ENCODE measurements at places on chromosomes 6 and 20.

DNA sequence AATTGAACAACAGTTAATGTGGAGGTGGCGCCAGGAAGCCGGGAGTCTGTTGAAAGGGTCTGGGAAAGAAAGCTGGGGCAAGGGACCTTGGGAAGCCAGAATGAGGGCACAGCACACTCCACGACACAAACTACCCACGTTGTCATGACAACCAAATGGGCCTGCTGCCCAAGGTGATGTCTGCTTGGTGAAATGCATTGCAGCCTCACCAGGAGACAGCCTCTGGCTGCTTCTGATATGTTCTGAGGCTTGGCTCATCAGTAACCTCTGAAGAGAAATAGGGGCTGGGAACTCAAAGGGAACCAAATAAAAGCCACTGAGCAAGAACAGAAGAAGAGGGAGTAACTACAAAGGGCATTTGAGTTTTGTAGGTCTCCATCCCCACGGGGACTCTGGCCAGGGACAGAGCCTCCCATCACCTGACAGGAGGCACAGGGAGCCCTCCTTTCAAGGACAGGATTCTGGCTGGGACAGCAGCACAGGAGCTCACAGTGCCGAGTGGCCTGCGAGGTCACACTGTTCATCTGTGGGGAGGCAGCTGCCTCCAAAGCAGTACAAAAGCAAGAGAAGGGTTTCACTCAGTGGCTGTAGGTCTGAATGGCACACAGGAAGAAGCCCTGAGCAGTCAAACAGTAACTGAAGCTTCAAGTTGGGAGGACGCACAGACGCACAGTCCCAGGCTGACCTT is 44.6 kb upstream of the KCNK16 start:
- H3K4me1 ChIP-seq = no peaks in the 10 kb centered on the region
- no peak overlapping the region for H3K27ac ChIP-seq
- peaks cover 4% of the 10 kb centered on the region for H3K27me3 ChIP-seq
- no peak for DNase-seq
- no peaks in the 10 kb centered on the region for H3K36me3 ChIP-seq

GRCh38 chr6:132498638-132499037 is 14.3 kb downstream of the STX7 start:
- no peak overlapping the region for H3K4me3 ChIP-seq
- peaks cover 54% of the 10 kb centered on the region for H3K4me1 ChIP-seq
- H3K36me3 ChIP-seq = peaks cover 53% of the 10 kb centered on the region
- no peaks in the 10 kb centered on the region for H3K27me3 ChIP-seq
- DNase-seq = no peak

DNA sequence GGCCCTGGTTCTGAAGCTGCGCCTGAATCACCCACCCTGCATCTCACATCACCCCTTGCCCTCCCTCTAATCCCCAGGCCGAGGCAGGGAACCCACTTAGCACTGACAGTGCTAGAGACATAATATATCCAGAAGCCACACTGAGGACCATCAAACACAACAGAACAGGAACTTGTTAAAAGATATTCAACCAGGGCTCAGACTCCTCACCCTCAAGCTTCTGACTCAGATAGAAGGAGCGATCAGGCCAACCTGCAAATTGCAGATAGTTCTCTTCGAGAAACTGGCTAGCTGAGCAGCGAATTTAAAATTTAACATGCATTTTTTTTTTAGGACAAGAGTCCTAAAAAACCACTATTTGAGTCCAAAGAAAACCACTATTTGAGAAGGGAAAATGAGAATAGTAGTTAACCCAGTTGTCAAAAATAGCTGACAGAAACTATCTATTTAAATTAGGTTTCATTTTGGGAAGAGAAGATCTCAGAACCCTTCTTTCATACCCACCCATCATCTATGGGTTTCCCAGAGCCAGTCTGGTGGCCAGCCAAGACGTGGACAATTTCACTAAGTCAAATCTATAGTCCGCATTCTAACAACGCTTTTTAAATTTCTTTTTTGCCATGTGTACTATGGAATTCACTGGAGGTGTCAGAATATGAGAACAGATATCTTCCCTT is 95.6 kb downstream of the OPRM1 start:
- H3K27me3 ChIP-seq = no peaks in the 10 kb centered on the region
- no peaks in the 10 kb centered on the region for H3K4me1 ChIP-seq
- H3K36me3 ChIP-seq = no peaks in the 10 kb centered on the region
- H3K4me3 ChIP-seq = no peak overlapping the region

GRCh38 chr6:101444717-101445116 is 51.2 kb downstream of the GRIK2 start:
- DNase-seq = no peak
- H3K27ac ChIP-seq = no peak overlapping the region
- H3K36me3 ChIP-seq = no peaks in the 10 kb centered on the region

GRCh38 chr6:132072271-132072670 is 121.1 kb upstream of the CCN2 start:
- no peak for DNase-seq
- no peaks in the 10 kb centered on the region for H3K27me3 ChIP-seq
- no peak overlapping the region for H3K27ac ChIP-seq
- H3K4me1 ChIP-seq = no peaks in the 10 kb centered on the region
- H3K4me3 ChIP-seq = no peak overlapping the region

- no peaks in the 10 kb centered on the region for H3K27me3 ChIP-seq
- H3K4me3 ChIP-seq = no peak overlapping the region
- H3K36me3 ChIP-seq = peaks cover 9% of the 10 kb centered on the region
- no peak for DNase-seq
Observed at GRCh38 chr6:106183430-106183829, 97.3 kb downstream of the PRDM1 start.

- no peaks in the 10 kb centered on the region for H3K36me3 ChIP-seq
- no peak overlapping the region for H3K27ac ChIP-seq
- no peak for DNase-seq
- peaks cover 5% of the 10 kb centered on the region for H3K4me1 ChIP-seq
- peaks cover 2% of the 10 kb centered on the region for H3K27me3 ChIP-seq
Observed at GRCh38 chr6:71345476-71346333, 57.1 kb downstream of the OGFRL1 start.

- H3K27me3 ChIP-seq = no peaks in the 10 kb centered on the region
- peak overlapping the region; percentile 92 for H3K27ac ChIP-seq
- H3K4me1 ChIP-seq = peaks cover 86% of the 10 kb centered on the region
Observed at GRCh38 chr20:58660855-58661597, 9.9 kb downstream of the STX16 start.

DNA sequence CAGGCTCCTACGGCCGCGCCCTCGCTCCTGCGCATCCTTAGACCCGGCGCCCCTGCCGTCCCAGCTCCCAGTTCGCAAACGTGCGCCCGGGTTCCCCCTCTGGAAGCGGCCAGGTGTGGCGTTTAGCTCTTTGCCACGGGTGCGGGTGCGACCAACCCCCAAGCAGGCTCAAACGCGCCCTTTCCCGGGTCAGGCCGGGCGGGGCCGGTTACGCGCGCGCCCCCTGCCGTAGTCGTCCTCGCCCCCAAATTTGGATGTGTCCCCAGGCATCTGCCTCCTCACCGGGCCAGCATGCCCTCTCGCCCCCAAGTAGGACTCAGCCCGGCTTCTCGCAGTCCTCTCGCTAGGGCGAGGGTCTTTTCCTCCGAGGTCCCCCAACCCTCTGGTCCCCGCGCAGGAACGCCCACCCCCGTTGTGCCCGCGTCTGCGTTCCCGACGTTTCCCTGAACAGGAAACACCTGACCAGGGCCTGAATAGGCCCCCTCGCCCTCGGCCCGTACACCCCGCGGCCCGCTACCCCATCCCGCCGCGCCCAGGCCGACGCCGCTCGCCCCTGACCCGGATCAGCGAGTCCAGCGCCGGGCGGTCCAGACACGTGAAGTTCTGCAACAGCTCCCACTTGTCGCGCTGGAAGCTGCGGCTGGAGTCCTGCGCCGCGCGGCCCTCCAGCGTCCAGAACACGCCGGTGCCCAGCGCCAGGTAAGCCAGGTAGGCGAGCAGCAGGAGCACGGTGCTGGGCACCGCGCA is 520 bp downstream of the KCNK17 start:
- no peak overlapping the region for H3K27ac ChIP-seq
- no peak for DNase-seq
- H3K27me3 ChIP-seq = peaks cover 47% of the 10 kb centered on the region
- peaks cover 2% of the 10 kb centered on the region for H3K4me1 ChIP-seq
- H3K36me3 ChIP-seq = no peaks in the 10 kb centered on the region

DNA sequence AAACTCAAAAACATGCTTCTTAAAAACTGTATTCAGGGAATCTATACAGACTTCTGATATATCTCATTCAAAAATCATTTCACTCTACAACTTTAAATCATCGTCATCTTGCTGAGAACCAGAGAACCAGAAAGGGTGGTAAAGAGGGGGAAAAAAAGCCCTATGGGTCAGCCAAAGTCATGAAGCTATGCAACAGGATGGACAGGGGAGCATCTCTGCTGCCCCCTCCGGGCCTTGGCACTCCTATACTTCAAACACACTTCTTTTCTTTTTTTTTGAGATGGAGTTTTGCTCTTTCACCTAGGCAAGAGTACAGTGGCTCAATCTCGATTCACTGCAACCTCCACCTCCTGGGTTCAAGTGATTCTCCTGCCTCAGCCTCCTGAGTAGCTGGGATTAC is 73.5 kb upstream of the NFATC2 start:
- no peaks in the 10 kb centered on the region for H3K27me3 ChIP-seq
- no peak overlapping the region for H3K4me3 ChIP-seq
- no peak for DNase-seq
- no peak overlapping the region for H3K27ac ChIP-seq
- peaks cover 1% of the 10 kb centered on the region for H3K4me1 ChIP-seq

GRCh38 chr20:37902504-37903313 is at the start of gene VSTM2L:
Gene VSTM2L, plus strand, starts transcription at chr20:37903127. Its CDS starts 224 bp downstream, at chr20:37903351.
- peaks cover 58% of the 10 kb centered on the region for H3K27me3 ChIP-seq
- peak within 1 kb of the TSS; percentile 69 for H3K4me3 ChIP-seq
- peaks cover 14% of the 10 kb centered on the region for H3K4me1 ChIP-seq
- H3K36me3 ChIP-seq = peaks cover 3% of the 10 kb centered on the region
- H3K27ac ChIP-seq = no peak within 1 kb of the TSS
- DNase-seq = no peak

DNA sequence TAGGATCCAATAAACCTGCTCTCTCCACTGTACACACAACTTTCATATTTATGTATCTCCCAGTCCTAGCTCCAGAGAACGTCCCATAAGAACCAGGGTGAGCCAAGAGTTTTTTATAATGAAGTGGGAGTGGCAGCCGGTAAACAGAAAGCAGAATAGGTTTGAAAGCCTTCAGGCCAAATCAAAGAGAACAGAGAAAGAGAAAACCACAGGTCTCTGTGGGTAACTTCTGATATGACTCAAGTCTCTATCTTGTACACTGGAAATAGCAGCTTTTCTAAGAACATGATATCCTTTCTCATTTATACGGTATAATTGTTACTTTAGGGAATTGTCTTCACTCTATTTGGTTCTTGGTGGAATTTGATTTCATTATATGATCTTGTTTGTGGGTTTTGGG is 273.6 kb downstream of the PACRG start:
- no peak overlapping the region for H3K4me3 ChIP-seq
- H3K27ac ChIP-seq = no peak overlapping the region
- no peaks in the 10 kb centered on the region for H3K27me3 ChIP-seq
- no peaks in the 10 kb centered on the region for H3K4me1 ChIP-seq
- no peak for DNase-seq

DNA sequence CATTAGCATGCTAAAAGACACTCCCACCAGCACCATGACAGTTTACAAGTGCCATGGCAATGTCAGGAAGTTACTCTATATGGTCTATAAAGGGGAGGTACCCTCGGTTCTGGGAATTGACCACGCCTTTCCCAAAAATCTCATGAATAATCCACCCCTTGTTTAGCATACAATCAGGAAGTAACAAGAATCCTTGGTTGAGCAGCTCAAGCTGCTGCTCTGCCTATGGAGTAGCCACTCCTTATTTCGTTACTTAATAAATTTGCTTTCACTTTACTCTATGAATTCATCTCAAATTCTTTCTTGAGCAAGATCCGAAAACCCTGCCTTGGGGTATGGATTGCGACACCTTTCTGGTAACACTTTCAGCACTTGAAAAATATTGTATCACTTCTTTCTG is 243.0 kb downstream of the BMP2 start:
- no peaks in the 10 kb centered on the region for H3K36me3 ChIP-seq
- H3K4me1 ChIP-seq = no peaks in the 10 kb centered on the region
- no peak overlapping the region for H3K4me3 ChIP-seq
- no peak for DNase-seq

- no peak overlapping the region for H3K4me3 ChIP-seq
- DNase-seq = no peak
- no peaks in the 10 kb centered on the region for H3K36me3 ChIP-seq
- H3K27me3 ChIP-seq = no peaks in the 10 kb centered on the region
- H3K4me1 ChIP-seq = no peaks in the 10 kb centered on the region
Observed at GRCh38 chr6:113788586-113788985, 68.6 kb upstream of the MARCKS start.

GRCh38 chr6:16345449-16346330 is 107.3 kb downstream of the GMPR start:
- peaks cover 7% of the 10 kb centered on the region for H3K4me1 ChIP-seq
- no peak overlapping the region for H3K4me3 ChIP-seq
- H3K36me3 ChIP-seq = peaks cover 3% of the 10 kb centered on the region
- no peak for DNase-seq

GRCh38 chr6:30206799-30207618 is 6.2 kb downstream of the TRIM26 start:
- no peak overlapping the region for H3K27ac ChIP-seq
- peaks cover 34% of the 10 kb centered on the region for H3K36me3 ChIP-seq
- H3K4me3 ChIP-seq = no peak overlapping the region

DNA sequence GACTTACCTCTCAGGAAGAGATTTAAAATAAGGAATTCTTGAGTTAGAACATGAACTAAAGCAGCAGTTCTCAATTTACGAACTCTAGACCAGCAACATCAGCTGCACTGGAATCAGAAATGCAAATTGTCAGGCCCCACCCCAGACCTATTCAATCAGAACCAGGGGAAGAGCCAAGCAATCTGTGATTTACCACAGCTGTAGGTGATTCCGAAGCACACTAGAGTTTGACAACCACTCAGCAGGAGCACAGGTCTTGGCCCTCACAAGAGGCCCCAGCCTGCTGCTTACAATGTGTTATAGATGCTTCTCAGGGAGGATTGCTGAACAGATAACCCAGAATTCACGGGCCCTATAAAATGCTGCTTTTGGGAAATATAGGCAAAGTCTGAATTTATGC is 279.2 kb downstream of the PTPRK start:
- no peaks in the 10 kb centered on the region for H3K27me3 ChIP-seq
- DNase-seq = no peak
- H3K4me3 ChIP-seq = peak overlapping the region; percentile 38

DNA sequence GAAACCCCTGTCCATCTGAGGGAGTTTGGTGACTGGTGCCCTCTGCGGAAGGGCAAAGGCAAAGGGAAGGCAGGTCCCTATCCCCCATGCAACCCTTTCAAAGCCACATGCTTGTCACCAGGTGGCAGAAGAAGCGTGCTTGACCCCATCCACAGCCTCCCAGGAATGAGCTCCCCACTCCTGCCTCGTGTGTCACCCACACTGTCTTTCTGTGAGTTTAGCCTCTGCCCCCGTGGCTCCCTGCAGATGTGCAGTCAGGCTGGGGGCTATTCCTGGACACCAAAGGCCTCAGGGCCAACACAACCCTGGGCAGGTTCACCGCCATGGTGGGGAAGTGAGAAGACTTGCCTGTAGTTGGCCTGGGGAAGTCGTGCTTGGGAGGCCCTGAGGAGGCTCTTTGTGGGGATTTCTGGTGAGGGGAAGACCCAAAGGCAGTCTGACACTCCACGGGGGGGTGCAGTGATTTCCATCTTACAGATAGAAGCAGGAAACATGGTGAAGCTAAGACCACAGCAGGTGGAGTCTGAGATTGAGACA is 16.6 kb upstream of the PCMTD2 start:
- no peak overlapping the region for H3K4me3 ChIP-seq
- no peaks in the 10 kb centered on the region for H3K36me3 ChIP-seq
- no peak for DNase-seq
- peaks cover 5% of the 10 kb centered on the region for H3K4me1 ChIP-seq

All from activated naive CD8-positive, alpha-beta T cell treated with anti-CD3 and anti-CD28 coated beads, Interleukin-2, amount 50 U/mL, for 24 hours (primary cell).